ENCODE measurements at places on chromosomes 7 and 10. TPM values are rescaled to one million over a fixed set of nuclear protein-coding genes. Genes with fewer than 3 reads are reported as not detected.

DNA sequence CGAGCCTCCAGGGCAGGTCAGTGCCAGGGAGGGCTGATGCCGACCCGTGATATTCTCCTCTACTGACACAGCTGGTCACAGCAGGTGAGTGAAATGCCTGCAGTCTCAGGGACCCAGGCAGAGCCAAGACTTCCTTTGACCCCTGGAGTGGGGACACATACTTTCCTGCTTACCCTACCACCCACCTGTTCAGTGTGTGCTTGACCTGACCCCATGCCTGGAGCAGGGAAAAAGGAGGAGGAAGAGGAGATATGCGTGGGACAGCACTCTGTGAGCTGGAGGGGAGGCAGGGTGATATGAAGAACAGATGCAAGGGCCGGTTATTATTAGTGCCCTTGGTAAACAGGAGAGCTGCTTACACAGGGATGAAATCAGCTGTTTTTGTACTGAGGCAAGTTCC, 40.8 kb upstream of the WIPF3 start:
- no peaks in the 10 kb centered on the region for H3K4me1 ChIP-seq
- no peaks in the 10 kb centered on the region for H3K36me3 ChIP-seq
- H3K4me3 ChIP-seq: no peak overlapping the region
- no peak for DNase-seq
- no peak overlapping the region for H3K27ac ChIP-seq

GRCh38 chr7:65946904-65947303, 35.1 kb downstream of the GUSB start:
- H3K4me1 ChIP-seq: no peaks in the 10 kb centered on the region
- no peaks in the 10 kb centered on the region for H3K36me3 ChIP-seq
- H3K27ac ChIP-seq: no peak overlapping the region

DNA sequence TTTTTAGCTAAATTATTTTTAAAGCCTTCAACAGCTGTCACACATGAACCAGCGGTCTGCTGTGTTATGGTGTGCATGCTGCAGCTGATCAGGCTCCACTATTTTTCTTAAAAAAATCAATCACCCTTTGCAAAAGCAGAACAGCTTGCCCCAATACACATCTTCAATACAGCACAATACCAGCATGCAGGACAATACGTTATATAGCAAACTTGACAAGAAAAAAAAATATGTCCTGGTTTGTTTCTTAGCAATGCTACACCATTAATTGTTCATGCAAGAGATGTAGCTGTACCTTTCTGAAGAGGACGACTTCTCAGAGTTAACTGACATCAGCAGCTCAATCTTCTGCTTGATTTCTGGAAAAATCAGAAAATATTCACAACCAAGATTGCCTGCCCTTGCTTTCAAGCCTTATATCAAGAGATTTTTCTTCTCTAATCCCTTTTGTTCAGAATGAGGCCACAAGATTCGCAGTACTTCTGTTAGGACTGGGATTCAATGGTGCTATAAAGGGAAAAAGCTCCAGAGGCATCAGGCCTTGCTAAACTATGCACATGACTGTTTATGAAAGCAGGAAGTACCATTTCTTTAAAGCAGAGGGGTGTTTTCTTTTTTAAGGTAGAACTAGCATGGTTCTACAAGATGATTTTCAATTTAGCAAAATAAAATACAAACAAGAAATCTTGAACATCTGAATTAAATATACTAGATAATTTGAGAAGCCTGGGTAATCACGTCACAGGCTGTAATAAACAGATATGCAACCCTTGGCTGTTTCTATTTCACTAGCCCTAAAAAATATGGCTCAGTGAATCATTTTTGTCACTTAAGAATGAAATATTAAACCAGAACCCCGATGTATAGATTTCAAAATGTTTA, 120.0 kb downstream of the SRPK2 start:
- no peak for DNase-seq
- no peaks in the 10 kb centered on the region for H3K36me3 ChIP-seq
- H3K4me1 ChIP-seq: peaks cover 41% of the 10 kb centered on the region
- no peaks in the 10 kb centered on the region for H3K27me3 ChIP-seq
- H3K27ac ChIP-seq: peak overlapping the region; percentile 82

The DGKB gene
- total RNA-seq: 2.2 TPM

DNA sequence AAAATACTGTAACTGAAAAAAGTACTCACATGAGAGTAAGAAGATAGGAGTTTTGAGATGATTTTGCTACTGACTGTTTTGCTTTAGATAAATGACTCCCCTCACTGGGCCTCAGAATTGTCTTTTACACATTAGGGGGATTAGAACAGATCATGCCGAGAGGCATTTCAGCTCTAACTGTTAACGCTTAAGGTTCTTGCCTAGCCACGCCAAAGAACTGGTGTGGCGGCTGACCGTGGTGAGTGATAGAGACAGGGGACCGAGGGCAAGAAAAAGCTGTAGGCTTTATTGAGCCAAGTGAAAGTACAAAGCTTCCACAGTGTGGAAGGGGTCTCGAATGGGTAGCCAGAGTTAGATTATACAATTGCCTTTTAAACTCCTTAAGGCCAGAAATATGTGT, 368.5 kb upstream of the MYO3A start:
- no peak for DNase-seq
- H3K4me3 ChIP-seq: no peak overlapping the region
- H3K27me3 ChIP-seq: no peaks in the 10 kb centered on the region
- H3K27ac ChIP-seq: no peak overlapping the region

GRCh38 chr10:74255214-74255613, 104.2 kb downstream of the ADK start:
- no peaks in the 10 kb centered on the region for H3K36me3 ChIP-seq
- no peaks in the 10 kb centered on the region for H3K27me3 ChIP-seq
- no peak overlapping the region for H3K27ac ChIP-seq
- H3K4me3 ChIP-seq: no peak overlapping the region
- no peaks in the 10 kb centered on the region for H3K4me1 ChIP-seq
- no peak for DNase-seq

GRCh38 chr7:151763420-151763984, 113.4 kb downstream of the PRKAG2 start:
- H3K4me3 ChIP-seq: no peak overlapping the region
- H3K4me1 ChIP-seq: peaks cover 13% of the 10 kb centered on the region
- DNase-seq: no peak
- H3K36me3 ChIP-seq: no peaks in the 10 kb centered on the region
- H3K27me3 ChIP-seq: no peaks in the 10 kb centered on the region

DNA sequence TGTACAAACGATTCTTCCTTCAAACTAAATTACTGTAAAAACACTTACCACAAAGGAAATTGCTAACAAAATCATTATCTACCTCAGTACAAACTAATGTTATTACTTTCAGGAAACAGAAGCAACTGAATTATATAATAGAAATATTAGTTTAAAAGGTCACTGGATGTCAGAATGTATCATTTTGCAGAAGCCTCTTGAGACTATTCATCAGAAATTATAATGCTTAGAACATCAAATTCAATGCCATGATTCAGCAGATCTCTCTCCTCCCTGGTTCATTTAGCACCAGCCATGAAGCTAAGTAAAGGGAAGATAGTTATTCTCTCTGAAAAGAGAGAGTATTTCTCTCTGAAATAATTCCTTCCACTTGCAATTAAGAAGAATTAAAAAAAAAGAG, 223.3 kb downstream of the IMMP2L start:
- H3K27ac ChIP-seq: no peak overlapping the region
- no peaks in the 10 kb centered on the region for H3K4me1 ChIP-seq
- DNase-seq: no peak
- H3K4me3 ChIP-seq: no peak overlapping the region
- no peaks in the 10 kb centered on the region for H3K36me3 ChIP-seq
- H3K27me3 ChIP-seq: no peaks in the 10 kb centered on the region

GRCh38 chr7:94639384-94639783, 16.5 kb downstream of the SGCE start:
- H3K36me3 ChIP-seq: no peaks in the 10 kb centered on the region
- H3K27ac ChIP-seq: no peak overlapping the region
- no peaks in the 10 kb centered on the region for H3K4me1 ChIP-seq
- DNase-seq: no peak
- H3K27me3 ChIP-seq: no peaks in the 10 kb centered on the region

DNA sequence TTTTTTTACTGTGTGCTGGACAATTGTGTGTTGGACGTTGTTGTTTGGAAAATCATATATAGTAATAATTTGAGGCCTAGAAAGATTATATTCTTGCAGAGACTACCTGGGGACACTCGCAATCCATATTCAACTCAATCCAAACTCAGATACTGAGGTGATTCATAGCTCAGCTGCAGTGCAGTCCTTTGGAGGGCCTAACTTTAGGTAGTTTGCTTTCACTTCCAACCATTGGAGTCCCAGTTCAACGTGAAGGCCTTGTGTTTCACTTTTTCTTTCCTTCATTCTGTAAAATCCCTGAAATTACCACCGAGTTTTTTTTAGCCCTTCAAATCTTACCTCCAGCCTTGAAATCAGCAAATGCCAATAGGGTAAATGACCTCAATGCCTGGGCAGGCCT, 32.3 kb downstream of the ATRNL1 start:
- H3K4me1 ChIP-seq: no peaks in the 10 kb centered on the region
- no peaks in the 10 kb centered on the region for H3K36me3 ChIP-seq
- no peak overlapping the region for H3K4me3 ChIP-seq
- no peak overlapping the region for H3K27ac ChIP-seq
- no peak for DNase-seq

- no peaks in the 10 kb centered on the region for H3K27me3 ChIP-seq
- H3K4me3 ChIP-seq: no peak overlapping the region
- H3K27ac ChIP-seq: no peak overlapping the region
- H3K4me1 ChIP-seq: no peaks in the 10 kb centered on the region
Observed at GRCh38 chr7:38463277-38464225, 167.6 kb downstream of the AMPH start.

DNA sequence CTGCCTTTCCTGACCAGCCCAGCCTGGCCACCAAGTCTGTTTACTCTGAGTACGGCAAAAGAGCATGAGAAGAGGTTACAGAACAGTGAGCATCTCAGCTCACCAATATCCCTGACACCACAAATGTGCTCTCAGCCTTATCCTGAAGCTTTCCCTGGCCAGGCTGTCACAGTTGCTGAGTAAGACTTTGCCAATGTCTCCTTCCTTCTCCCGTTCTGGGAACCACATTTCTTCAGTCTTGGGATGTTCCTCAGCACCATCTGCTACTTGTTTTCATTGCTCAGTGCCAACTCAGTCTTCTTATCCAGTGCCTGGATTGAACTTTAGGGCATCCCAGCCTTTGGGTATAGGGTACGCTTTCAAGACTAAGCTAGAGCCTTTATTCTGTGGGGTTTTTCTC, 7.1 kb upstream of the KCNIP2 start:
- no peaks in the 10 kb centered on the region for H3K4me1 ChIP-seq
- H3K27me3 ChIP-seq: no peaks in the 10 kb centered on the region
- H3K4me3 ChIP-seq: no peak overlapping the region
- peak; percentile 34 for DNase-seq

GRCh38 chr7:68904630-68905029, 693.6 kb upstream of the AUTS2 start:
- DNase-seq: no peak
- no peak overlapping the region for H3K4me3 ChIP-seq
- H3K27ac ChIP-seq: no peak overlapping the region
- H3K4me1 ChIP-seq: no peaks in the 10 kb centered on the region

- H3K36me3 ChIP-seq: no peaks in the 10 kb centered on the region
- no peaks in the 10 kb centered on the region for H3K27me3 ChIP-seq
- no peak overlapping the region for H3K4me3 ChIP-seq
- no peak for DNase-seq
- H3K27ac ChIP-seq: peak overlapping the region; percentile 28
Observed at GRCh38 chr10:95469251-95469650, 91.9 kb downstream of the SORBS1 start.

- no peaks in the 10 kb centered on the region for H3K36me3 ChIP-seq
- DNase-seq: no peak
- no peak overlapping the region for H3K27ac ChIP-seq
- no peaks in the 10 kb centered on the region for H3K4me1 ChIP-seq
- H3K27me3 ChIP-seq: no peaks in the 10 kb centered on the region
- no peak overlapping the region for H3K4me3 ChIP-seq
Observed at GRCh38 chr7:63057265-63057664, 941.4 kb upstream of the ZNF722 start.

The UNC5B gene
- 24.3 TPM for total RNA-seq

DNA sequence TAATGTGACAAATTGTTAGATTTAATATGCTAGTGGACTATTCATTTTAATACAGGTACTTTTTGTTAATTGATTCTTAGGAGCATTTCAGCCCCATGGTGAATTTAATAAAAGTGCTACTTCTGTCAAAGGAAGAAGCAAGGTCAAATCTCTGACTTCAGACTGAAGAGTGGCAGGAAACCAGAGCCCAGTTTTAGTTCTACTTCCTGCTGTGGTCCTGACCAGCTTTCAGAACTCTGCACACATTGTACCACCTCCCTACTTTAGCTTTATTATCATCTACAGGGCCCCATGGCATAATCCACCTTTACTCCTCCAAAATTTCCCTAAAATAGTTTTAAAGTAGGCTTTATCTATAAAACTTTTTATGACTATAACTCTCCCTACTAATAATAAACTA, 33.7 kb downstream of the CTTNBP2 start:
- no peaks in the 10 kb centered on the region for H3K4me1 ChIP-seq
- H3K36me3 ChIP-seq: no peaks in the 10 kb centered on the region
- H3K27ac ChIP-seq: no peak overlapping the region
- H3K4me3 ChIP-seq: no peak overlapping the region
- H3K27me3 ChIP-seq: no peaks in the 10 kb centered on the region

GRCh38 chr7:22683379-22683778, 43.6 kb upstream of the IL6 start:
- H3K4me1 ChIP-seq: no peaks in the 10 kb centered on the region
- no peak for DNase-seq
- H3K27ac ChIP-seq: no peak overlapping the region
- H3K27me3 ChIP-seq: no peaks in the 10 kb centered on the region
- H3K36me3 ChIP-seq: no peaks in the 10 kb centered on the region

The CLRN3 gene
- total RNA-seq: not detected

The RASA4 gene
- 85.7 TPM for total RNA-seq

DNA sequence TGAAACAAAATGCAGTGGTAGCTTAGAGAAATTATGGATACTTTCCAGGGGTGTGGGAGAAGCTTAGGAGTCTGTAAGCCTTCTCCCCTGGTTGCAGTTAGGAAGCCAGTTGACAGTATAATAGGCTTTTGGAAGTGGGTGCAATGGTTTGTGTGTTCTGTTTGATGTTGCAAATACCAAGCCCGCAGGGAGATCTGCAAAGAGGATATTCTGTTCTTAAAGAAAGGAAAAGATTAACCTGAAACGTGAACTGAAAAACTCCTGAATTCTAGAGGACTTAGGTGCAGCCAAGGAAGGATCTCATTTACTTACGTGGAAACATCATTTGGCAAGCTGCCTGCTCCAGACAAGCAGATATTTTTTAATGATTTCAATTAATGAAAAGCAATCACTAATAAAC, 496.6 kb downstream of the AUTS2 start:
- H3K36me3 ChIP-seq: no peaks in the 10 kb centered on the region
- H3K27me3 ChIP-seq: no peaks in the 10 kb centered on the region
- no peak overlapping the region for H3K27ac ChIP-seq
- DNase-seq: no peak
- peaks cover 20% of the 10 kb centered on the region for H3K4me1 ChIP-seq
- H3K4me3 ChIP-seq: no peak overlapping the region
